ENCODE measurements at places on chromosomes 7 and 10.
A peak's percentile ranks its signal among the peaks of the same experiment; 100 is the strongest.

DNA sequence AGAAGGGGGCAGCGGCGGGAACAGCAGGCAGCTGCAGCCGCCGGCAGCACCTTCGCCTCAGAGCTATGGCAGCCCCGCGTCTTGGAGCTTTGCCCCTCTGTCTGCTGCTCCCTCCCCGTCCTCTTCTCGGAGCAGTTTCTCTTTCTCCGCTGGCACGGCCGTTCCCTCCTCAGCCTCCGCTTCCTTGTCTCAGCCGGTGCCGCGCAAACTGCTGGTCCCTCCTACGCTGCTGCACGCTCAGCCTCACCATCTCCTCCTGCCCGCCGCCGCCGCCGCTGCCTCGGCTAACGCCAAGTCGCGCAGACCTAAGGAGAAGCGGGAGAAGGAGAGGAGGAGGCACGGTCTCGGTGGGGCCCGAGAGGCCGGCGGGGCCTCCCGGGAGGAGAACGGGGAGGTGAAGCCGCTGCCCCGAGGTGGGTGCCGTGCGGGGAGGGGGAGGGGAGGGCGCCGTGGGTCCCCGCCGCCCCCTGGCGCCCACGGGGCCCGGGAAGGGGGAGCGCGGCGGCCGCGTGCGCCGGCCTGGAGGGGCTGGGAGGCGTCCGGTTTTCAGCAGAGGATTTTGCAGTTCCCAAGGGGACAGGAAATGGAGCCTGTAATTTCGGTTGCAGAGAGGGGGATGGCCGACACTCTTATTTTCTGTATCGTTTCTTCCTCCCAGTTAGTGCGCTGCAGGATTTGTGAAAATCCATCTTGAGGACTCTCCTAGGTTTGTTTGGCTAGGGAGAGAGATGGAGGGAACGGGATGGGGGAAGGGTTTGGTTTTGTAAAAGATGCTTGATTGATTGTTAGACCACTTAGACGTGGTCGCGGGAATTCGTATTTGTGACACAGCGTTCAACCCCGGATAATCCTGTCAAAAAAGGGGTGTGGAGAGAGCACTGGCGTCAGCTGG lies 630 bp downstream of the RSBN1L start:
- peak; percentile 8 for DNase-seq

GRCh38 chr7:31068006-31068675 lies 16.0 kb downstream of the ADCYAP1R1 start:
- DNase-seq: no peak

DNA sequence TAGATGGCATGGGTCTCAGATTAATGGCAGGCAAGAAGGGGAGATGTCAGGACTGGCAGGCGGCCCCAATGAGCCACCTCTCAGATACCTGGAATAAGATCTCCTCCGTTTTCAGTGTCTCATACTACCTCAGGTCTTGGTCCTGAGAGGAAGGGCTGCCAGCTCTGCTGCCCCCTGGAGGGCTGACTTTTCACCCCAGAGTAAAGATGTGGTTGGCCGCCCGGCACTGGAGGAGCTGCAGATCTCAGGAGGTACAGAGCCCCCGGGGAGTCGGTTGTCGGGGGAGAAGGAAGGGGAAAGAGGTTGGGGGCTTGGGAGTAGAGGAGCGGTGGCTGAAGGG lies 642 bp upstream of the COL13A1 start:
- DNase-seq: no peak

GRCh38 chr10:109978481-109978880 lies 29.3 kb upstream of the ADD3 start:
- peak; percentile 14 for DNase-seq

GRCh38 chr10:109952526-109952925 lies 29.2 kb upstream of the XPNPEP1 start:
- no peak for DNase-seq

- DNase-seq: no peak
Observed at GRCh38 chr10:75717126-75717916, 285.9 kb downstream of the LRMDA start.

GRCh38 chr7:89232-90019 lies 102.9 kb upstream of the FAM20C start:
- DNase-seq: no peak

DNA sequence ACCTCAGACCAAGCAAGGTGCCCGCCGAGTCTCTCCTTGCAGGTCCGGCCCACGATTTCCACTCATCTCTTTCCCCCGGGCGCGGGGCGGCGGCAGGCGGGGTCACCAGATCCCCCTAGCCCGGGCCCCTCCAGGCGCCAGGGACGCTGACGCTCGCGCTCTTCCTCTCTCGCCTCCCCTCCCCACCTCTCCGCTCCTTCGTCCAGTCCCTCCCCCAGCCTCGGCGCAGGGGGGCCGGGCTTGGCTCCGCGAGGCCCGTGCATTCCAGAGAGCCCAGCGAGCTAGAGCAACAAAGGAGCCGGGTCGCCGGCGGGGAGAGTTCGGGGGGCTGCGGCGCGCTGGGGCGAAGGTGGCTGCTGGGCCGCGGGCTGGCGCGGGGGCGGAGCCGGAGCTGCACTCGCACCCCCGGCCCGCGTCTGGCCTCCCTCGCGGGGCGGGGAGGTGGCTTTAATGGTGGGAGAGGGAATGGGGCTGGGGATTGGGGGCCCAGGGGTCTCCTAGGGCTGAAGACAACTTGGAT lies at the start of gene SMO:
SMO (plus strand) TSS at position 262 of the 520 bp plus-strand sequence. CDS start 519 bp downstream, outside the sequence.
- no peak for DNase-seq

Measured in CMK (cell line).